ENCODE measurements at places on chromosomes 16 and 17. TPM values are rescaled to one million over a fixed set of nuclear protein-coding genes. Genes with fewer than 3 reads are reported as not detected.

GRCh38 chr16:75256696-75257343 is 5.4 kb upstream of the BCAR1 start:
- H3K27ac ChIP-seq = peak overlapping the region; percentile 4
- H3K36me3 ChIP-seq = no peaks in the 10 kb centered on the region
- H3K4me3 ChIP-seq = no peak overlapping the region
- peaks cover 47% of the 10 kb centered on the region for H3K4me1 ChIP-seq
- peak; percentile 59 for DNase-seq

GRCh38 chr17:81309140-81309858 is 14.2 kb upstream of the SLC38A10 start:
- peaks cover 7% of the 10 kb centered on the region for H3K4me1 ChIP-seq
- H3K27me3 ChIP-seq = no peaks in the 10 kb centered on the region
- H3K4me3 ChIP-seq = no peak overlapping the region
- H3K36me3 ChIP-seq = no peaks in the 10 kb centered on the region

Gene CA5A
- polyA plus RNA-seq = 0.02 TPM

GRCh38 chr17:29059281-29059680 is 16.3 kb downstream of the PIPOX start:
- no peaks in the 10 kb centered on the region for H3K4me1 ChIP-seq
- no peak overlapping the region for H3K4me3 ChIP-seq
- H3K27ac ChIP-seq = no peak overlapping the region
- H3K36me3 ChIP-seq = no peaks in the 10 kb centered on the region
- DNase-seq = no peak

GRCh38 chr17:82391496-82392066 is 20.0 kb downstream of the UTS2R start:
- no peak overlapping the region for H3K27ac ChIP-seq
- no peaks in the 10 kb centered on the region for H3K4me1 ChIP-seq
- no peaks in the 10 kb centered on the region for H3K36me3 ChIP-seq
- DNase-seq = no peak

GRCh38 chr16:49589544-49590031 is 216.0 kb downstream of the C16orf78 start:
- no peaks in the 10 kb centered on the region for H3K36me3 ChIP-seq
- H3K27ac ChIP-seq = no peak overlapping the region
- peaks cover 6% of the 10 kb centered on the region for H3K4me1 ChIP-seq
- H3K4me3 ChIP-seq = no peak overlapping the region
- DNase-seq = no peak

Gene KRT27
- polyA plus RNA-seq = not detected

DNA sequence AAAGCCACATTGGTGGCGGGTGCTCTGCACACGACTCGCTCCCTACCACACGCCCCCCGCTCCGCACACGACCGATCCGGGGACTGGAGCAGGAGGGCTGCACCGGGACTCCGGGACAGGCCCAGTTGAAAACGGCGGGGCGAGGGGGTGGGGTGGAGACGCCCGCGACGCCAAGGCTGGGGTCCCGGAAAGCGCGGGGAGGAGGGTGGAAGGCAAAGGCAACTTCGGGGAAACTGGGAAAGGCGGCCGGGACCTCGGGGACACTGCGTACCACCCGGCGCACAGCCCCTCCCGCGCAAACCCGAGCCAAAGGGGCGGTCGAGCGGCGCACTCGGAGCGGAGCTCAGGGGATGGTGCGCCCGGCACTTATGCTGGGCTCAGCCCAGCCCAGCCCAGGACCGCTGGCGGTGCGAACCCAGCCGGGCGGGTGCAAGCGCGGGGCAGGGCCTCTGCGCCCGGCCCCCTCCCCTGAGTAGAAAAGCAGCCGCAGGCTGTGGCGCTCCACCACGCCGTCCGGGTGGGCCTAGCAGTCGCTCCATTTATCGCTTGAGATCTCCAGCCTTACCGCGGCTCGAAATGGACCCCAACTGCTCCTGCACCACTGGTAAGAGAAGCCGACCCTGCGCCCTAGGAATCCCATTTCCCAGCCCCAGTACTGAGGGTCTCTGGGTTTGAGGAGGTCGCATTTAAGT is at the start of gene MT1M:
Gene MT1M, plus strand, starts transcription at position 504 of the 692 bp plus-strand sequence. Its CDS starts 73 bp downstream, at position 577.
- peaks cover 2% of the 10 kb centered on the region for H3K4me1 ChIP-seq
- DNase-seq = peak; percentile 58
- H3K27ac ChIP-seq = no peak within 1 kb of the TSS
- H3K27me3 ChIP-seq = no peaks in the 10 kb centered on the region

Gene UNC13D
- 8.9 TPM for polyA plus RNA-seq

DNA sequence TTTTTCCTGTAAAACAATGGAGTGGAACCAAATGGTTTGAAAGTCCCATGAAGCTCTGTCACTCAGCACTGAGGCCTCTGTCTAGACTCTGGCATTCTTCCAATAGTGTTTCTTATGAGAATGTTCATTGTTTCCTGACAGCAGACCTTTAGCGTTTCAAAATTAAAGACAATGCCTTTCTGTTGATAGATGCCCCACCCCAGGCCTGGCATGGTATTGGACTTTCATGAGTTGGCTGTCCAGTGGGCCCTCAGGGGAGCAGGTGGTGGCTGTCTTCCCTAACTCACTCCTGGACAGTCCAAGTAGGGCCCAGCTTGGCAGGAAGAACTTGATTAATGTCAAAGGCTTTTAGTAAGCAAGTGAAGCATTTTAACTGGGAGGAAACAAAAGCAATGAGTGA is 186.5 kb upstream of the CCL2 start:
- no peak for DNase-seq
- H3K4me1 ChIP-seq = no peaks in the 10 kb centered on the region
- H3K27ac ChIP-seq = no peak overlapping the region
- no peaks in the 10 kb centered on the region for H3K36me3 ChIP-seq

GRCh38 chr16:75219838-75220237 is 1.1 kb downstream of the CTRB1 start:
- H3K27me3 ChIP-seq = no peaks in the 10 kb centered on the region
- H3K36me3 ChIP-seq = no peaks in the 10 kb centered on the region
- H3K27ac ChIP-seq = no peak overlapping the region
- no peak for DNase-seq
- H3K4me1 ChIP-seq = no peaks in the 10 kb centered on the region
- H3K4me3 ChIP-seq = no peak overlapping the region

DNA sequence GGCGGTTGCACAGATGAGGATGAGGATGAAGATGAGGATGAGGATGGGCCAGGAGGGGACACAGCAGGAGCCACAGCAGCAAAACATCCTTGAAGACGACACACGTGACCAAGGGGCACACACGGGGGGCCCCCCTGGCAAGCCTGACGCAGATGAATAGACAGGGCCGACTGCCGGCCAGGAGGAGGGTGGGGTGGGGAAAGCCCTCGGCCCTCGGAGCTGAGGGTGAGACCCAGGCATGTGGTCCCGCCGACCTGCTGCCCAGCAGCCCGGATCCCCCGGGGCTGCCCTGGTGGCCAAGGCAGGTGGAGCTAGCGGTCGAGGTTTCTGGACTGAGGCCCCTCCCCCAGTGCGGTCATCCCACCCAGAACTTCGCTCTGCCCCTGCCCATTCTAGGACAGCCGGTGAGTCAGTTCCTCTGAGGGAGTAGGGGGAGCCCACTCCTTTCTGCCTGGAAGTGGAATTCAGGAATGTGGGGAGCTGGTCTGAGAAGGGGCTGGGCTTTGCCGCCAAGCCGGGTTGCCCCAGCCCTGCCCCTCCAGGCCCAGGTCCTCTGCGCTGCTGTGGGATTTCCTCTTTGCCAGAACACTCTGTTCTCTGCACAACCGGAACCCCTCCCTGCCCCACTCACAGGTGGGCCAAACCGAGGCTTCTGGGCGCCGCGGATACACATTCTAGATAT is 9.9 kb downstream of the CYGB start:
- no peaks in the 10 kb centered on the region for H3K36me3 ChIP-seq
- peak; percentile 86 for DNase-seq
- H3K4me1 ChIP-seq = peaks cover 41% of the 10 kb centered on the region
- no peaks in the 10 kb centered on the region for H3K27me3 ChIP-seq
- peak overlapping the region; percentile 91 for H3K27ac ChIP-seq
- no peak overlapping the region for H3K4me3 ChIP-seq

DNA sequence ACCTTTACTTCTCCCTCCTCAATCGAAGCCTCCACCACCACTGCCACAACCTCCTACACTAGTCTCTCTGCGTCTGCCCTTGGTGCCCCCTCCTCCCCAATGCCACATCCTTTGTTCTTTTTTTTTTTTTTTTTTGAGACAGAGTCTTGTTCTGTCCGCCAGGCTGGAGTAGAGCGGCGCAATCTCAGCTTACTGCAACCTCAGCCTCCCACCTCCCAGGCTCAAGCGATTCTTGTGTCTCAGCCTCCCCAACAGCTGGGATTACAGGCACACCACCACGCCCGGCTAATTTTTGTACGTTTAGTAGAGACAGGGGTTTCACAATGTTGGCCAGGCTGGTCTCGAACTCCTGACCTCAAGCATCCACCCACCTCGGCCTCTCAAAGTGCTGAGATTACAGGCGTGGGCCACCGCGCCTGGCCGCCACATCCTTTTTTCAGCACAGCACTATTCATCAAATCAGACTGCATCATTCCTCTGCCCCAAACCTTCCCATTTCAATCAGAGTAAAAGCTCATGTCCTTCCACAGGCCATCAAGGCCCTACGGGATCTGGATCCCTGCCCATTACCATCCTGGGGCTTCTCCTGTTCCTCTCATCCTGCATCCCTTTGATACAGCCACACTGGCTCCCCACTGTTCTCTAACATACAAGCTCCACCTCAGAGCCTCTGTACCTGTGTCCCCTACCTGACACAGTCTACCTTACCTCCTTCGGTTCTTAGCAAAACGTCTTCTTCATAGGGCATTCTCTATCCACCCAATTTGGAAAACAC is 2.0 kb downstream of the KLHL11 start:
- H3K4me1 ChIP-seq = peaks cover 10% of the 10 kb centered on the region
- H3K4me3 ChIP-seq = peak overlapping the region; percentile 99
- H3K27me3 ChIP-seq = no peaks in the 10 kb centered on the region

DNA sequence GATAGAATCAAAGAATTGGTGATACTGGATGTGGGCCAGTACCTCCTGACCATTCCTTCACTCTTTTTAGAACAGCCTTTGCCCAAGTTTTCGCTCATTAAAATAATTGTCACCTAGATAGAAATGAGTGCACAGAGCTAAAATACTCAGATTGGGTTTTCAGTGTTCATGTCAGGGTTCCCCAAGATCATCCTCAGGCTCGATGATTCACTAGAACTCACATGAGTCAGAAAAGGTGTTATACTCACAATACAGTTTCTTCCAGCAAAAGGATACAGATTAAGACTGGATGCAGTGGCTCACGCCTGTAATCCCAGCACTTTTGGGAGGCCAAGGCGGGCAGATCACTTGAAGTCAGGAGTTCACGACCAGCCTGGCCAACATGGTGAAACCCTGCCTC is 19.9 kb downstream of the ERCC4 start:
- no peak for DNase-seq
- peaks cover 2% of the 10 kb centered on the region for H3K4me1 ChIP-seq
- H3K36me3 ChIP-seq = no peaks in the 10 kb centered on the region
- H3K27ac ChIP-seq = no peak overlapping the region
- no peaks in the 10 kb centered on the region for H3K27me3 ChIP-seq
- no peak overlapping the region for H3K4me3 ChIP-seq

DNA sequence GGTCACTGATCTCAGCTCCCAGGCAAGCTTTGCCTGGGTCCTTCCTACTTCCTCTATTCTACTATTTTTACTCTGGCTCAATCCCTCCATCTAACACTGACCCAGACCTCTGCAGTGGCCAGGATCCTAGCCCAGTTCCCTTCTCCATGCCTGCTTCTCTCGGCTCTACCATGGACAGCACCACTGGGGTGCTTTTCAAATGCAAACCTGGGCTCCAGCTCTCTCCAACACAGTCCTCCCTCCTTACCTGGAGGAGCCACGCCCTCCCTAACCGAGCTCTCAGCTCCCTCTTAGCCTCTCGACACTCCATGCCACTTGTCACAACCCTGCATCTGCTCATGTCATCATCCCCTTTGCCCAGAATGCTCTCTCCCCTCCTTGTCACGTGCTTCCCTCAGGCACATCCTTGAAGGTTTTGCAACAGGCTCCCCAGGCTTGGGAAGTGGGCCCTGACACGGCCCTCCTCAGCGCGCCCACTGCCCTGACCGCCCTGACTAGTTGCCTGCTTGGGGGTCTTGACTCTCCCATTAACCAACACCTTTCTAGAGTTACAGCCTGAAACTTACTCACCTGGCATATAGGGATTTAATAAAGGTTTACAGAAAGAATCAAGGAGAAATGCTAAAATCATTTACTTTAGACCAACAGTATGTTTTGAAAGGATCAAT is 41.6 kb downstream of the MARF1 start:
- no peak overlapping the region for H3K27ac ChIP-seq
- no peak overlapping the region for H3K4me3 ChIP-seq
- no peaks in the 10 kb centered on the region for H3K36me3 ChIP-seq
- H3K4me1 ChIP-seq = no peaks in the 10 kb centered on the region
- DNase-seq = no peak

All from ovary (tissue), 10 donors.